ENCODE measurements at places on chromosomes 1 and 21.

- DNase-seq, result no peak
- no peak overlapping the region for H3K4me3 ChIP-seq
- H3K27me3 ChIP-seq, result no peaks in the 10 kb centered on the region
- H3K36me3 ChIP-seq, result no peaks in the 10 kb centered on the region
Measured at GRCh38 chr21:31181082-31181750, 142.9 kb upstream of the KRTAP19-8 start.

- H3K4me3 ChIP-seq, result no peak overlapping the region
- H3K27me3 ChIP-seq, result no peaks in the 10 kb centered on the region
- no peak overlapping the region for H3K27ac ChIP-seq
- H3K36me3 ChIP-seq, result no peaks in the 10 kb centered on the region
- H3K4me1 ChIP-seq, result no peaks in the 10 kb centered on the region
Measured at GRCh38 chr1:90274376-90274775, 279.5 kb downstream of the ZNF326 start.

DNA sequence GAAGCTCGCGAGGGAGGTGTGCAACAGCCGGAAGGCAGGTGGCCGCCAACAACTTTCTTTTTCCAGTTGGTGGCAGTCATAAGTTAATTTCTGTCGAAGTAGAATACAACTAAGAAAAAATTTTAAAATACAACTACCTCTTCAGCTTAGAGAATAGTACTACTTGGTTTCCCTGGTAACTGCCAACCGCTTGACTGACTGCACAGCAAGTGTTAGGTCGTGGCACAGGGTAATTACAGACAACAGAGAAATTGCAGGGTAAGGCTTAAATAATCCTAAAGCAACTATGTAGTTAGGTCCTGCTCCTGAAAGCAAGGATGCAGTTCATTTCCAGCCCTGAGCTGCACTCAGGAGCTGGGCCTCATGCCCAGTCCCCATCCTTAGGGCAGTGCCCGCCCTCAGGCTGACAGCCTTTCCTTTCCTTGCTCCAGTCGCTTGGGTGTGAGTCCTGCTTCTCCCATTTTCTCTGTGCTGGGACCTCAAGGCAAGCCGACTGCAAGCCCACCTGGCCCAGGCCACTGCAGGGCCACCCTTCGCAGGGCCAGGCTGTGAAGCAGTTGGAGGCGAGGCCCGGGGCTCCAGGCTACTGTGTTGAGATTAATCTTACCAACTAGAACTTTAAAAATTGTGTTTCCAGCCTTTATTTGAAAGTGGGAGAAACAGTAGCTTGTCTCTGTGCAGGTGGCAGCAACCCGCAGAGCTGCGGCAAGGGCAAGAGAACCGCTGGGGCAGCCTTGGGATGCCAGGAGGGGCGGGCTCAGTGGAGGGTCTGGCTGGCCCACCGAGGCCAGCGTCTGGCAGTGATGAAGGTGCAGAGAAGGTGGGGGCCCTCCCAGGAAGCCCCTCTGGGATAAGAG, 148.3 kb downstream of the PCBP3 start:
- H3K27ac ChIP-seq, result no peak overlapping the region
- H3K4me1 ChIP-seq, result no peaks in the 10 kb centered on the region
- H3K27me3 ChIP-seq, result no peaks in the 10 kb centered on the region
- H3K4me3 ChIP-seq, result no peak overlapping the region

DNA sequence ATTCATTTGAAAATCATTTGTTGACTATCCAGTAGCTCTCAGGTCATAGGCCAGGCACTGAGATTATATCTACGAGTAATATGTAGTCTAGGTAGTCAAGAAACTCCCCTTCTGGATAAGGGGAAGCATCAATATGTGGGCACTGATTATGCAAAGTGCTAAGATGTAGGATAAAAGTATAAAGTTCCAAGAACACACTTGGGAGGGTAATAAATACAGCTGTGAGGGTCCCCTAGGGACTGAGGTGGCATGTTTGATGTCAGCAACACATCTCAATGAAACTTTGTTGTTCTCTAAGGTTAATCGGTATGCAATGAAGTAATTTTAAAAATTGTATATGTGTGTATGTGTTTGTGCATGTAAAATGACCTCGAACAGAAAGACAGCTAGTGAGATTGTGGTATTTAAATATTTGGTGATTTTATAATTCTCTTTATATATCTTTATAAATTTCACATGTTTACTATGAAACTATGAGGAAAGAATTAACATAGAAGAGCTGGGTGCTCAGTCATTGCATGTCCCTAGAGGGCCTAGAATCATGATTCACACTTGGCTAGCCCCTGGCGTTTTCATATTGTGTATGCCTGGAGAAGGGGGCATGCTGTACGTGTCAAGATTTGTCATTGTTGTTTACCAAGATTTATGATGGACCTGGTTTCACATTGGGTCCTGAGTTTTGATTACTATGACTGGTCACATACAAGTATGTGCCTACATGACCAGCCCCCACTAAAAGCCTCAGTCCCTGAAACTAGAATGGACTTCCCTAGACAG, 140.1 kb upstream of the DUSP10 start:
- H3K36me3 ChIP-seq, result no peaks in the 10 kb centered on the region
- H3K4me3 ChIP-seq, result no peak overlapping the region
- no peak overlapping the region for H3K27ac ChIP-seq
- H3K4me1 ChIP-seq, result peaks cover 7% of the 10 kb centered on the region

DNA sequence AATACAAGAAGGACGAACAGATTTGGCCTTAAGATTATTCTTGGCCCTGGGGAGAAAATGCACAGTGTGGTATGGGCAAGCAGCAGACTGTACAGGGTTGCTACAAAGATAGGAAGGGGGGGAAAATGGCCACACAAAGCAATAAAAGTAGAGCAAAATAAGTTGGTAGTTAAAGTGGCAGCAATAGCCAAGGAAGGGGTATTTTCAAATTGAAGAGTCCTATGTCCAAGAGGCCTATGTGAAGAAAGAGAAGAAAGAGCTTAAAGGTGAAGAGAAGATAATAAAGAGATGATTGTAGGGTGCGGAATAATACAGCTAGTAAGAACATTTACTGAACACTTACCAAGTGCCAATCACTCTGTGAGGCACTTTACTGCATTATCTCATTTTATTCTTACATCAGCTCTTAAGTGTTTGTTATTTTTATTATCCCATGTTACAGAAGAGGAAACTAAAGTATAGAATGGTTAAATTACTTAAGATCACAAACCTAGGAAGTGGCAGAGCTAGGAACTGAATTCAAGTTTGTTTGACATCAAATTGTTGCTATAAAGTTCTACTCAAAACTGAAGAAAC, 88.1 kb upstream of the TTC39A start:
- peaks cover 4% of the 10 kb centered on the region for H3K4me1 ChIP-seq
- H3K27ac ChIP-seq, result no peak overlapping the region
- no peaks in the 10 kb centered on the region for H3K36me3 ChIP-seq
- no peak overlapping the region for H3K4me3 ChIP-seq
- H3K27me3 ChIP-seq, result no peaks in the 10 kb centered on the region

- no peak overlapping the region for H3K27ac ChIP-seq
- no peak for DNase-seq
- H3K27me3 ChIP-seq, result no peaks in the 10 kb centered on the region
- no peaks in the 10 kb centered on the region for H3K36me3 ChIP-seq
Measured at GRCh38 chr1:193741228-193741627, 554.8 kb upstream of the B3GALT2 start.

- H3K27ac ChIP-seq, result no peak overlapping the region
- no peaks in the 10 kb centered on the region for H3K27me3 ChIP-seq
- no peaks in the 10 kb centered on the region for H3K4me1 ChIP-seq
- no peak for DNase-seq
- no peaks in the 10 kb centered on the region for H3K36me3 ChIP-seq
Measured at GRCh38 chr1:113849072-113849471, 22.4 kb downstream of the PTPN22 start.

- no peak overlapping the region for H3K4me3 ChIP-seq
- no peaks in the 10 kb centered on the region for H3K36me3 ChIP-seq
- no peak overlapping the region for H3K27ac ChIP-seq
Measured at GRCh38 chr1:206769304-206769731, 1.3 kb upstream of the IL19 start.

DNA sequence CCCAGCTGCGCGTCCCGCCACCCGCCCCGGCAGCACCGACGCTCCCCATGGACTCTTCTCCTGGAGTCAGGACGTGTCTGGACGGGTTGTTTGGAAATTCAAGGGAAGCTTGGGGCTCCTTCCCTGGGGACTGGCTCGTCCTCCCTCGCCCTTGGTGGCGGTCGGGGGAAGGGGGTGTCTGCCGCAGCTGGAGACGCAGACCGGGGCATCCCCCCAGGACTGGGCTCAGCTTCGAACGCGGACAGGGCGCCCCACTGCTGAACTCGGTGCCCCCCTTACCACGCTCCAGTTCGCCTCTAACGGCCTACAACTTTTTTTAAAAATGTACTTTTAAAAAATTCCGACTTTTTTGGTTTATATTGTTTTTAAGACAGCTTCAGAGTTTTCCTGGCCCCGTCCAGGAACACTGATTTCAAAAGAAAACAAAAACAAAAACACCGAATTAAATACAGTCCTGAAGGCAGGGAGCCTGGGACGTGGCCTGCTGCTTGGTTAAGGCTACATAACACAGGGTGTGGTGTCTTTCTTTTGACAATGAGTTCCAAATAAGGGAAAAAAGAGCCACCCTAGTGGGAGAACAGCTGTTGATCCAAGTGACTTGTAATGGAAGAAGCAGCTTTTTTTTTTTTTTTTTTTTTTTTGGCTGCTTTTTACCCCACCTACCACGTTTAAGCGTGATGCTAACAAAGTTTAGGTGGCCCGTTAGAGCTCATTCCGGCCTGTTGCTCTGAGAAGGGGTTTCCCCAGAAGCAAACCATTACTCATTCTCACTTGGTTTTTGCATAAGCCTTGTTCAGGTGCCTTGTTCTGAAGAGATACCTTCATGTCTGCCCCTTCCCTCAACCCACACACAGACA, 862 bp upstream of the DIPK1A start:
- no peaks in the 10 kb centered on the region for H3K36me3 ChIP-seq
- H3K27ac ChIP-seq, result peak overlapping the region; percentile 93
- no peak for DNase-seq
- H3K4me3 ChIP-seq, result peak overlapping the region; percentile 56
- H3K4me1 ChIP-seq, result peaks cover 4% of the 10 kb centered on the region
- no peaks in the 10 kb centered on the region for H3K27me3 ChIP-seq

DNA sequence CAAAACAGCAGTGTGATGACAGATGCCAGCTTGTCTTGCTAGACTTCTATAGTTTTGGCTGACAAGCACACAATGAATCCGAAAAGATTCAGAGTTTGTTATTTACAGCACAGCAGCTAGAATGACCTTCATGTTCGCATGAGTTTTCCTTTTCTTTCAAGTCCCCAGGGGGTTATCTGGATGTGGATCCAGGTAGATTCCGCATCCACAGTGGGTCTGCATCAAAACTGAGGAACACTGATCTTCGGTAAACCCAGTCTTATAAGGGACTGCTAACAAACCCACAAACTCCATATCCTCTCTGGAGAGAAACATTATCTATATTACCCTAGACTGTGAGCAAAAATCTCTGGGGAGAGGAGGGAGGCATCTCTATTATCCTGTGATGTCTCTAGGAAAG, 69.0 kb upstream of the DEPDC1 start:
- H3K27ac ChIP-seq, result no peak overlapping the region
- no peaks in the 10 kb centered on the region for H3K4me1 ChIP-seq
- no peaks in the 10 kb centered on the region for H3K27me3 ChIP-seq
- DNase-seq, result no peak
- no peak overlapping the region for H3K4me3 ChIP-seq

Measured in ovary (tissue), 10 donors.